ENCODE measurements at places on chromosomes 4 and X.

DNA sequence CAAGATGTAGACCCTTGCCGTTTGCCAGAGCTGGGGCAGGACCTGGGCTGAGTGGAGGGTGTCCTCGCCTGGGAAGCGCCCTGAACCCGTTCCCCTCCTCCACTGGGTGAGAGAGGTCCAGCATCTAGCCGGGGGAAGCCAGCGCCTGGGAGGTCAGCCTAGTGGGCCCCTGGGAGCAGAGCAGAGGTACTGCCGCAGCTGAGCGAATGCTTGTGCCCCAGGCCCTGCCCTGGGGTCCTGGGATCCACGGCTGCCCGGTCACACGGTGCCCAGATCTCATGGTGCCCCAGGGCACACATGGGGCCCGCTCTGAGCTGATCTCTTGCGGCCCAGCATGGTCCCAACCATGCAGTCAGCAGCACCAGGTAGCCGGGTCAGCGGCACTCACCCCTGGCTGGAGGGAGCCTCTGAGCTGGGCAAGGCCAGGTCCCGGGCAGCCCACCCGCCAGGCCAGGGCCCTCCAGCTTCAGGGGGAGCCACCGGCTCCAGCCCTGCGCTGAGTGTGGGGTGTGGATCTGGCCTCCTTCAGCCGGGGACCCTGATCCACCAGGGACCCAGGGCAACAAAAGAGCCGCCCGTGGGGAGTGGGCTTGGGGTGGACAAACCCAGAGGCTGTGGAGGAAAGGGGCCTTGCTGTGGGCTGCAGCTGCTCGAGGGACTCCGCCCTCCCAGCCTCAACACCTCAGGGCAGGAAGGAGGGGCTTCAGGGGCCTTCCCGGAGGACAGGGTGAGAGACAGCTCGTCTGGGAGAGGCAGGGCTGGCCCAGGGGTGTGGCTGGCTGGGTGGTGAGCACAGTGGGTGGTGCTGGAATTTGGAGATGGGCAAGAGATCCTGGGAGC is 4.1 kb upstream of the CPLX1 start:
- no peak for DNase-seq

DNA sequence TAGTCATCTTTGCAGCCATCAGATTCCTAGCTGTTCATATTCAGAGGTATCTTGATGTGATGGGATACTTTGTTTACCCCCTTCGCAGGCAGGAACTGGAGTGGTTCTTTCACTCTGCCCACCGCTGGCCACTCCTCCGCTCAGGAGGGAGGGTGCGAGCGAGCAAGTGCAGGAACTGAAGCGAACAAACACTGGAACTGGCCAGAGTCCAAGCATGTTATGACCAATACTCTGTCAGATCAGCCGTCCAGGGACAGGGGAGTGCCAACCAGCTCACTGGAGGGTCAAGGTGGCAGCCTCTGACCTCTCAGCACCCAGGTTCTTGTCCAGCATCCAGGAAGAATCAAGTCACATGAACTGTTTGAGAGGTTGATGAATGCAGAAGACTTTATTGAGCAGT is 18.0 kb upstream of the MANBA start:
- no peak for DNase-seq

DNA sequence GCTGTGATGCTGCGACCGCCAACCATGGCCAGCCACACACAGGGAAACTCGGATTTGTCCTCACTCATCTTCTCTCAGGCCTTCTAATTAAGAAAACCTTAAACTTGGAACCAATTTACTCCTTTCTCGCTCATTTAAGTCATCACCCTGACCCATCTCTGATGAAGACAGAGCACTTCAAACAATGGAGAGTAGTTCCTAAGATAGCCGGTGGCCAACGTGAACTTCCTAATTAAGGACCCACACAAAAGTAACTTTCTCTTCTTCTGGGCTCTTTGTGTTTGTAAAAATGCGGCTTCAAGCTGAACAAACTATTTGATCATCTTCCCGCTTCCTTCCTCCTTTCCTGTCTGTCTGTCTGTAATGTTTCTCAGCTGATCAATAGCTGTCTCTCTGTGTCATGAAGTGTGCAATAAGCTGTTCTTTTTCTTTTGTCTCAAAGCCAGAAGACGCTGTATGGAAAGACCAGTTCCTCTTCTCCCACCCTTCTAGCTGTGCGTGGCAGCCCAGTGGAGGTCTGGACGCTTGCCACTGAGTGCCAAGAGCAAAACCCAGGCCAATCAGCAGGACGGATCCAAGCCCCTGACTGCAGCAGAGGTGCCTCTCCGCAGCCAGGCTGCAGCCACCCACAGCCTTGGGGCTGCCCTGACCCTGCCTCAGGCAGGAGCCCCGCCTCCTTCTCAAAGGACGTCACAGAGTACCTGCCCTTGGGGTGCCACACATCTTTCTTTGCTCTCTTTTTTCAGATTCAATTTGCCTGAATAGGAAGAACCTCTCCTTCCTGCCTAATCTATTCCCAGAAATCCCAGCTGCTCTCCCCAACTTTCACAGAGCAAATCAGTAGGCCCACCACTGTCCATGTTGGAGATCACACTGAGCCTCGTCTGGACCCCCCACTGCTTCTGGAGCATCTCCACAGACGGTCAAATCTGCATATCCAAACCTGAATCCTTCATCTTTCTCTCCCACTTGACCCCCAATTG is 59.3 kb downstream of the MAML3 start:
- DNase-seq, result peak; percentile 24

DNA sequence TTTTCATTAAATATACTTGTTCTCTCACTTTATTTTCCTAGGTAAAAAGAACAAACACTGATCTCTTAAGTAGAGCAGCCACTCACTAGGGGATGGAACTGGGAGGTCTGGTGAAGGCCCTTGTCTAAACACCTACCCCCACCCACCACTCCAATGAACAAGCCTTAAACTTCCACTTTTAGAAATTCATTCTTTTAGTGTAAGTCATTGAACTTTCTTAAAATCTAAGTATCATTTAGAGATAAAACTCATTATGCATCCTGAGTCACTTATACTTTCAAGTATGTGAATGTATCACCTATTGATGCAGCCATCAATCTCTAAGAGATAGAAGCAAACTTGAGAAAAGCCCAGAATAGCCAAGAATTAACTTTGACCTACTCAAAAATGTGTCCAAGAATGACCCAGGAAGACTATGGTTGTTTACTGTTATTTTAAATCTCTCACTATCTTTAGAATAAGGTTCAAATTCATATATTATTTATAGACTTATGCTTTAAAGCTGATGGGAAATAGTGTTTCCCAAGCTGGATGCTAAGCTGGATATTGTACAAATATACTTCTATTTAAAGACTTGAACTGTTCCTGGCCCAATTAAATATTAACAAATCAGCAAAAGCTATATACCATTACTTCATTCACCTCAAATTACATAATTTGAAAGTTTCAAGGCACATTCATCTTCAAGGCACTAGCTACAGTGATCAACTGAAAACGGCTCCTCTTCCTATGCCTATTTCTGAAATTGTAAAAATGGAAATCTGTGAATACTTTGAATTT is 49.5 kb downstream of the CAMK2D start:
- no peak for DNase-seq

- no peak for DNase-seq
Measured at GRCh38 chr4:74315376-74315775, 7.1 kb downstream of the EPGN start.

DNA sequence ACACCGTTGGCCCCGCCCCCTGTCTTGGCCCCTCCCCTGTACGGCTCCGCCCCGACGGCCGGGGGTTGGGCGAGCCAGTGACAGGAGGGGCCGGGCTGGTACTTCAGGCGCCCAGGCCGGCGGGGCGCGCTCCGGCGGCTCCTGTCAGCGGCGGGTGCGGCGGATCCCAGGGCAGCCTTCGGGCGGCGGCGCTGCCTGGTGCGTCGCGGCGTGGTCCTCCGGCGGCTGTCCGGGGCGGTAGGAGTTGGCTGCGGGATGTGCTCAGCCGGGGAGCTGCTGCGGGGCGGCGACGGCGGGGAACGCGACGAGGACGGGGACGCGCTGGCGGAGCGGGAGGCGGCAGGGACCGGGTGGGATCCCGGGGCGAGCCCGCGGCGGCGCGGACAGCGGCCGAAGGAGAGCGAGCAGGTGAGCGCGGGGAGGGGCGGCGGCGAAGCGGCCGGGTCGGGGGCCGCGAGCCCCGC is at the start of gene FAM241A:
FAM241A (plus strand) TSS at position 129 of the 464 bp plus-strand sequence; CDS start at position 256, 127 bp downstream.
- peak; percentile 95 for DNase-seq

Data from stimulated activated CD4-positive, alpha-beta T cell treated with anti-CD3 and anti-CD28 coated beads, Interleukin-15, amount 100 ng/mL, for 1 hour (primary cell).